Stimulated activated CD4-positive, alpha-beta T cell treated with anti-CD3 and anti-CD28 coated beads, TNF-alpha, amount 100 ng/mL, for 48 hours (primary cell): ENCODE measurements at places on chromosomes 2 and 18.

DNA sequence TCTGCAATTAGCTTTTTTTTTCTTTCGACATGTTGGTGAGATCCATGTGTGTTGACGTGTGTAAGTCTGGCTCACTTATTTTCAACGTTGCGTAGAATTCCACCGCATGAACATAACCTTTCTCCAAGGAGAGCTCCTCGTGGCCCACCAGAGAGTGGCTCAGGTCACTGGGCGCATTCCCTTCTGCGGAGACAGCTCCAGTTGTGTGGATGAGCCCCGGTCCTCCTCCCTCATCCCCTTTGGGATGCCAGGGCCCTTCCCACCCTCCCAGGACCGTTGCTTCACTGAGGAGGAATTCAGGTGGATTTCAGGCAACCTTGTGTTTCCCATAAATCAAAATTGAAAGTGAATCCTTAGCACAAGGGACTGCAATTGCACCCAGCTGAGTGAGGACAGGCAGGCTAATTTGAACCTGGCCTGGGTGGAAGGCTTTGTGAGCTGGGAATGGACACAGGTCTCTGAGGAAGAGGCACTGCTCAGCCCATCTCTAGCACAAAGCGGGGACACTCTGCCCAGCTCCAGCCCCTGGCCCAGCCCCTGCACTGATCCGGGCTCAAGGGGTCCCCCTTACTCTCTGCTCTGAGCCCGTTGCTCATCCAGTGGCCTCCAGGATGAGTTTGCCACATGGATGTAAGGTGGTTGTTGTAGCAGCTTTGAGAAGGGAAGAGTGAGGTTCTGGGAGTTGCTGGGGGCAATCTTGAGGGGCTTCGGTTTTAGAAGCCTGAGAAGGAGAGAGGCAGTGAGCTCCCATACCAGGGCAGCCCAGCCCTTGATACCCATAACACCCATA is 57.8 kb upstream of the HAAO start:
- DNase-seq: no peak

DNA sequence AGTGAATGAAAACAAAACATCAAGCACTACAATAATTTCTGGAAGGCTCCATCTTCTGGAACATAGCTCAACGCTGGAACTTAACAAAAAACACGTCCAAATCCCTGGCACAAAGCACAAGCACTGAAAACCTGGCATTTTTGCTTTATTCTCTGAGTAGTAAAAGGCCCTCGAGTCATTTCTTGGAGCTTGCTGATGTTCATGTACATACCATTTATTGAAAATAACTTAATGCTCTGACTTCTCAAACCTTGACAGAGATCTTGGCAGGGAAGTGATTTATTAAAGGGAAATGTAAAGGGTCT is 76.5 kb upstream of the STK17B start:
- no peak for DNase-seq

- DNase-seq: no peak
Observed at GRCh38 chr2:124755386-124755785, 730.3 kb downstream of the CNTNAP5 start.

- DNase-seq: no peak
Observed at GRCh38 chr18:48914581-48915251, 36.0 kb downstream of the SMAD7 start.

DNA sequence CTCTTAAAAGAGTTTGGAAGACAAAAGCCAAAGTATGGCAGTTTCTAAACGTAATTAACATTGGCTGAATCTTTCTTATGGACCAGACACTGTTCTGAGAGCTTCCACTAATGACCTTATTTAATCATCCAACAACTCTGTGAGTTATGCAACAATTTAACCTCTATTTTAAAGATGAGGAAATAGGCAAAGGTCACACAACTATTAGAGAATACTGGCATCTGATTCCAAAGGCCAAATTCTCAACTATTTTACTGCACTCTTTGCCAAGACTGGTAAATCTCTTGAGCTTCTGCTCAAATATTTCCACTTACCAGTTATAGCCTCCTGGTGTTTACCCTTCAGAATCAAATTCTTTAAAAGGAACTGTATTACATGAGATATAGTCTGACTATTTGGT is 42.1 kb upstream of the ERMN start:
- DNase-seq: no peak

DNA sequence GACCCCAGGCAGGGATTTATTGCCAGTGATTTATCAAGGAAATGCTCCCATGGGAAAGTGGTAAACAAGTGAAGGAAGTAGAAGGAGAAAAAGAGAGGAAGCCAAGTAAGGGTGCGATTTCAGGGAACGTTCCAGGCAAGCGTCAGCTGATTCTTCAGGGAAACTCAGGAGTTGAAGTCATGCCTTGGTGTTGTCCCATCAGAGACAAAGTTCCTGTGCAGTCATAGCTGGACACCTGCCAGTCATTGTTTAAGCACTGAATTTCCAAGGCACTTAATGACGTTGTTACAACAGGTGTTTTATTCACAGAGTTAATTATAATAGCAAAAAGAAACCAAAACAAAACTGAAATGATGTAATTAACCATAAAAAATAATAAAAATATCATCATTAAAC is 381.8 kb upstream of the CRIM1 start:
- DNase-seq: no peak

GRCh38 chr2:170680172-170680941 is 34.8 kb upstream of the SP5 start:
- DNase-seq: no peak
